Stimulated activated CD8-positive, alpha-beta memory T cell treated with anti-CD3 and anti-CD28 coated beads, Interleukin-15, amount 100 ng/mL, for 48 hours (primary cell): ENCODE measurements at places on chromosomes 2 and 18.

DNA sequence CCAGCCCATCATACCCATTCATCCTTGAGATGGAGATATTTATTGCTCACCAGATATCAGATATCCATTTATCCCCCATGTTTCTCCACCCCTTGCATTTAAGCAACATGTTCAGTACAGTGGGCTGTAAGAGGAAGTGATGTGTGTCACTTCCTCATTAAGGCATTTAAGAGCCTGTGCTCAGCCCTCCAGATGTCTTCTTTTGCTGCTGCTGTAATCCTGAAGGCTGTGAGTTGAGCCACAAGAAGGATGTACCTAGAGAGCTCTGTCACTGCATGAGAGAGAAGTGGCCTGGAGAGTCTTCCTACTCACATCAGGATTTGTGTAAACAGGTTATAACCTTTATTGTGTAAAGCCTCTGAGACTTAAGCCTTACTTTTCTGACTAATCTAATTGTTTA lies 151.8 kb upstream of the UNC80 start:
- DNase-seq, result no peak

- no peak for DNase-seq
Measured at GRCh38 chr2:74831693-74832530, 2.0 kb upstream of the HK2 start.

DNA sequence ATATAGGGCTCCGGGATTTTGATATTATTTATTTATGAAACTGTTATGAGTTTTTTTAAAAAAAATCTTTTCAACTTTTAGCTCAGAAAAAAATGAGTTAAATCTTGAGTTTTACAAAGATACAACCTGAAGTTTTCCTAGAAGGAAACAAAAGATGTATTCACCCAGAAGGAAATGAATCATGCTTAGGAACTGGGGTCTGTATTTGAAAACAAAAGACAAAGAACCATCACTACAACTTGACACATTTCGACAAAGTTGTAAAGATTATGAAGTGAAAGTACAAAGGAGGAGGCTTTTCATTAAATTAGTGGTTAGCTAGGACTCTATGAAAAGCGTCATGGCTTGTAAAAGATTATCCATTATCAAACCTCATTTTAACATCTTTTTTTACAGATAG lies 143.3 kb downstream of the PDE1A start:
- DNase-seq, result no peak

GRCh38 chr2:35356332-35356731 lies 999.2 kb upstream of the CRIM1 start:
- DNase-seq, result no peak

- no peak for DNase-seq
Measured at GRCh38 chr2:86284987-86285386, 52.4 kb downstream of the REEP1 start.

GRCh38 chr2:143473216-143473615 lies 344.0 kb downstream of the ARHGAP15 start:
- DNase-seq, result no peak
